D341Med (cell line): ENCODE measurements at places on chromosomes 11 and 22.

DNA sequence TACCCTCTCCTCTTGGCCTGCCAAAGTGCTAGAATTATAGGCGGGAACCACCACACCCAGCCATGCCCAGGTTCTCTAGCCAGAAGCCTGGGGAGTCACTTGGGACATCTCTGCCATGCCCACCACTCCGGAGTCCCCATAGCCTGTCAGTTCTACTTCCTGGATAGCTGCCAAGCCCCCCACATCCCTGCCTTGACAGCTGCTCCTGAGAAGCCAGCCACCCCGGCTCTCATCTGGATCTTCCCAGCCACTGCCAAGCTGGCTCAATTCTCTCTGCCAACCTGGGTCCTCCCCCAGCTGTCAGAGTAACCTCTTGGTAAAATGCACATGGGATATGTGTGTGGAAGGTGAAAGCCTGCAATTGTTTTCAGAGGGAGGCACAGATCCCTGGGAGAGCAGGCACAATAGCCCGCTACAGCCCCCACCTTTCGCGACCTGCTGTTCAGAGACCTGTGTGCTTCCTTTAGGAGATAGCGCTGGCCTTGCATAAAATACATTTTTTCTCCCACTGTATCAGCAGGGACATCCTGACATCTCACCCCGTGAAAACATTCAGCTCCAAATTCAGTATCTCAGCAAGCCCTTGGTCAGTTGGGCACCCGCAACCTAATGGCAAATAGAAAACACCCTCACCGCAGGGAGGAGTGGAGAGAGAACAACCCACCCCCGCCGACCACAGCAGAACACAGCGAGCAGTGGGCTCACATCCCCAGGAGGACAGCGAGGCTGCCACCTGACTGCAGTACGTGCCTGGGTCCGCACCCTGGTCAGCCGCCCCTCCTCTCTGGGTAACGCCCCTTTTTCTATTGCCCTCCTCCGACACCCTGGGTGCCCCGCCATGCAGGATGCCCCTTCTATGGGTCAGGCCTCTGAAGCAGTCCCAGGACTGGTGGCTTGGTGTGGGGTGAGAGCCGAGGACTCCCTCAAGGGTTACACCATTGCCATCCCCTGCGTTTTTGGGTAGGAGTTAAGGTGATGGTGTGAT is 1342.2 kb downstream of the BRD1 start:
- DNase-seq: no peak

DNA sequence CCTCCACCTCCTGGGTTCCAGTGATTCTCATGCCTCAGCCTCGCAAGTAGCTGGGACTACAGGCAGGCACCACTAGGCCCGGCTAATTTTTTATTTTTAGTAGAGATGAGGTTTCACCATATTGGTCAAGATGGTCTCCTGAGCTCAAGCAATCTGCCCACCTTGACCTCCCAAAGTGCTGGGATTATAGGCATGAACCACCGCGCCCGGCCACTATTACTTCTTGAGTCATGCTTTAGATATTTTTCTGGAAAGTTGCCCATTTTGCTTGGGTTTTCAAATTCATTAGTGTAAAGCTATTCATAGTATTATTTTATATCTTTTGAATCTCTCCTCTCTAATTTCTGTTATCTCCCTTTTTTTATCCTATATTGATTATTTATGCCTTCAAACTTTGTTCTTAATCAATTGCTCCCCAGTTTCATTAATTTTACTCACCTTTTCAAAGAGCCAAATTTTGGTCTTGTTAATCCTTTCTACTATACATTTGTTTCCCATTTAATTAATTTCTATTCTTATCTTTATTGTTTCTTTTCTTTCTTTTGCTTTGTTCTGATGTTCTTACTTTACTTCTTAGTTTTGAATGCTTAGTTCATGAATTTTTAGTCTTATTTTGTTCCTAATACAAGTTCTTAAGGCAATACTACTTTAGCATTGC is 10.3 kb upstream of the RAC2 start:
- no peak for DNase-seq

GRCh38 chr11:60753309-60753708 is 3.4 kb upstream of the MS4A15 start:
- no peak for DNase-seq

GRCh38 chr11:3679077-3679476 is 7.9 kb upstream of the CHRNA10 start:
- no peak for DNase-seq

GRCh38 chr11:9974375-9974774 is 310.5 kb downstream of the SWAP70 start:
- no peak for DNase-seq

GRCh38 chr11:16127732-16128131 is 228.6 kb downstream of the SOX6 start:
- DNase-seq: no peak

GRCh38 chr11:126834573-126834972 is 166.0 kb downstream of the KIRREL3 start:
- DNase-seq: no peak

GRCh38 chr11:8732748-8733241 is 50.2 kb downstream of the RPL27A start:
- DNase-seq: no peak

DNA sequence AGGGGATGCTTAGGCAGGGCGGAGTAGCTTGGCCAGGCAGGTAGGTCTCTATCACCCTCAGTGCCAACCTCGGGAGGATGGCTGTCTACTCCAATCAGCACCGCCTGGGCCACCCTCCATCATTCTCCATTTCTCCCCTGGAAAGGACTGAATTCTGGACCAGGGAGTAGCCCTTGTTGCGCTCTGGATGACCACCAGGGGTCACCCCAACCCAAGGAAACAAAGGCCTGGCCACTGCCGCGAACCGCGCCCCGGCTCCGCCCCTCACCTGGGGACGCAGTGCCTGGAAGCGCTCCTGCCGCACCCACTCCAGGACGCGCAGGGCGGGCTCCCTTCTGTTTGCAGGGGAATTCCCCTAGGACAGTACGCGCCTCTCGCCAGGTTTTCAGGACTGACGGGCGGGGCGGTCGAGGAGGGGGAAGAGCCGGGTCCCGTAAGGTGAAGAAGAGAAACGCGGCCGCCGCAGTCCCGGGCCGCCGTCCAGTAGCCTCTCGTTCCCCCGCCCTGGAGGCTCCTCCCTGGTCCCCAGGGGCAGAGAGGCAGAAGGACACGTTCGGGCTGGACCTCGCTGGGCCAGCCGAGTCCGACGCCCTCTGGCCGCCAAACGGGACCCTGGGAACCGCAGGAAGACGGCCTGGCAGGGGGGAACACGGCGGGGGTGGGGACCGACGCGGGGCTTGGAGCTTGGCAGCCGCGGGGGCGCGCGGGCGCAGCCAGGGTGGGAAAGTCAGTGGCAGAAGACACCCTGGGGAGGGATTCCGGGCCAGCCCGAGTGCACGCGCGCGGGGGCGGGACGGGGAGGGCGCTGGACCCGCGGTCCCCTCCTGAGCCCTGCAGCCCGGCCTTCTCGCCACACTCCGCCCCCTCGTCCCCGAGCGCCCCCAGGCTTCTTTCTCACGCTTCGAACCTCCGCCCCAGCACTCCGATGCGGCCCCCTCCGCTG is 7.1 kb downstream of the SCN4B start:
- DNase-seq: peak; percentile 93

DNA sequence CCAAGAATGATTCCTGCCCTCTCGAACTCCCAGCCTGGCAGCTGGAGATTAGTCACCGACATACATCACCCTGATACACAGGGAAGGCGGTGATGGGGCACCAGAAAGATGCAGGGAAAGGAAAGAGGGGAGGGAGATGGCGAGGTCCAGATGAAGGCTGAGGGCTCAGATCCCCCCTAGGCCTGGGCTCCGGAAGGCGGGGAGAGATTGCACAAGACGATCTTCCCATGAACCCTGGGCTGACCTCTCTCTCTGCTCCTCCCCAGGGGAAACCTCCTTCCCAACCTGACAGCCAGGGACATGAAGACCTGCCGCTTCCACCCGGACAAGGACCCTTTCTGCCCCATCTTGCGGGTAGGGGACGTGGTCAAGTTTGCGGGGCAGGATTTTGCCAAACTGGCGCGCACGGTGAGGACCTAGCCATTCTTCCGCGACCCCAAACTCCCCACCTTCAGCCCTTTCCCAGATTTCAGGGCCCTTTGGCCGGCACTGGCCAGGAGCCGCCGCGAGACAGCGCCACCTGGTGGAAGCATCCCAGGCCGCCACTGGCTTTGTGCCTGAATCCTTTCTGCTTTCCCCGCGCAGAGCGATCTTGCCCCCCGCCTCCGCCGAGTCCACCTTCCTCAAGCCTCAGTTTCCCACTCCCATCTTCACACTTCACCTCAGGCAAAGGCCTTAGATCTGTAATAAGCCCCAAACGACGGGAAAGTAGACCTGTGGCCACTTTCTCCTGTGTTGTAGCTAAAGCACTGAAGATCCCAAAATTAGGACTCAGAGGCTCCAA is 11.5 kb downstream of the P2RX3 start:
- DNase-seq: peak; percentile 58

- DNase-seq: no peak
Measured at GRCh38 chr11:72716290-72716689, 35.9 kb downstream of the ARAP1 start.

GRCh38 chr11:84414920-84415319 is 1128.8 kb upstream of the CCDC90B start:
- DNase-seq: no peak
